Pancreas (tissue), 10 donors: ENCODE measurements at places on chromosomes 4 and X. TPM values are rescaled to one million over a fixed set of nuclear protein-coding genes. Genes with fewer than 3 reads are reported as not detected.

The RHOXF1 gene
- total RNA-seq: 0.28 TPM

The KLHL4 gene
- total RNA-seq: 0.22 TPM

The COX18 gene
- 9.6 TPM for total RNA-seq

The EXOSC9 gene
- 8.5 TPM for total RNA-seq

The PAGE2 gene
- total RNA-seq: not detected

The ZDHHC15 gene
- 0.60 TPM for total RNA-seq

- no peak overlapping the region for H3K4me3 ChIP-seq
- DNase-seq: no peak
- no peaks in the 10 kb centered on the region for H3K27me3 ChIP-seq
- no peaks in the 10 kb centered on the region for H3K4me1 ChIP-seq
Observed at GRCh38 chr4:127610488-127610887, 22.3 kb upstream of the INTU start.

DNA sequence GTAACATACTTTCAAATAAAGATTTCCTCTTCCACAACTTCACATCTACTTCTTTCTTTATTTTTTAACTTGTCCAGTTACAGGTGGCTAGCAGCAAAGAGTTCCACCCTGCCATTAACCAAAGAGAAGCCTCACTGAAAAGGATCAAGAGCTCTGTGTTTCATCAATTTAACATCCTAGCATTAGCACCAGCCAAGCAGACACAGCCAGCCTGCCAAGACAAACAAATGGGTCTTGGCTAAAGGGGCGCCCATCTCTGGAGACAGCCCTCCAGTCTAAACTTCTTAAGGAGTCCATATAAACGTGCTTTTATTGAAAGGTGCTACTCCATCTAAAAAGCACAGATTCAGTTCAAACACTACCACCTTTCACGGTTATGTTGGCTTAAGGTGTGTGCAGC is 105.3 kb downstream of the ADAMTS3 start:
- no peak overlapping the region for H3K27ac ChIP-seq
- H3K4me3 ChIP-seq: no peak overlapping the region
- H3K27me3 ChIP-seq: no peaks in the 10 kb centered on the region
- H3K4me1 ChIP-seq: no peaks in the 10 kb centered on the region
- DNase-seq: no peak

DNA sequence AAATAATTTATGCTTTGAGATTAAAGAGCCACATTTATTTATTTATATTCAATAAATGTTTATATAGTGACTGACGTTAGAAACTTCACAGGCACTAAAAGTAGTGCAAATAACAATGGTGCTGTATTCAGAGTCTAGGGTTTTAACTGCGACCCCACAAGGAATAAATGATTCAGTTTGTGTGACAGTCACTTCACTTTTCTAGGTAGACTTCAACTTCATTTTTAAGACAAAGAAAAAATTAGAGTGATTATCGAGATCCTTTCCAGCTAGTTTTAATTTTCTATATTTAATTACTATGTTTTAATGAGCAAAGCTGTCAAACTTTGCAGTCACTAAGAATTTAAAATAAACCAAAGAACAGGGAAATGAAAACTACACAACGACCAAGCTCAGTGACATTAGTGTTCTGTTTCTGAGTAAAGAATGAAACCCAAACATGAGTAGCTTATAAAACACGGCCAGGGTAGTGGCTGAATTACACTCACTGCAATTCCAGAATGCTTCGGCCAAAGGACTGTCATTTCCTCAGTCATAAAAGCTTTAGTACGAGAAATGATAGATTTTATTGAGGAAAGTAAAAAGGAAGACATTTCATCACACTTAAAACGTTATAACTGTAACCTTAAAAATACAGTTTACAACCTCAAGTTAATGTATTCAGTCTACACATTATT is 38.6 kb downstream of the ADGRA3 start:
- no peak overlapping the region for H3K27ac ChIP-seq
- no peak overlapping the region for H3K4me3 ChIP-seq
- peaks cover 14% of the 10 kb centered on the region for H3K4me1 ChIP-seq
- H3K27me3 ChIP-seq: no peaks in the 10 kb centered on the region

DNA sequence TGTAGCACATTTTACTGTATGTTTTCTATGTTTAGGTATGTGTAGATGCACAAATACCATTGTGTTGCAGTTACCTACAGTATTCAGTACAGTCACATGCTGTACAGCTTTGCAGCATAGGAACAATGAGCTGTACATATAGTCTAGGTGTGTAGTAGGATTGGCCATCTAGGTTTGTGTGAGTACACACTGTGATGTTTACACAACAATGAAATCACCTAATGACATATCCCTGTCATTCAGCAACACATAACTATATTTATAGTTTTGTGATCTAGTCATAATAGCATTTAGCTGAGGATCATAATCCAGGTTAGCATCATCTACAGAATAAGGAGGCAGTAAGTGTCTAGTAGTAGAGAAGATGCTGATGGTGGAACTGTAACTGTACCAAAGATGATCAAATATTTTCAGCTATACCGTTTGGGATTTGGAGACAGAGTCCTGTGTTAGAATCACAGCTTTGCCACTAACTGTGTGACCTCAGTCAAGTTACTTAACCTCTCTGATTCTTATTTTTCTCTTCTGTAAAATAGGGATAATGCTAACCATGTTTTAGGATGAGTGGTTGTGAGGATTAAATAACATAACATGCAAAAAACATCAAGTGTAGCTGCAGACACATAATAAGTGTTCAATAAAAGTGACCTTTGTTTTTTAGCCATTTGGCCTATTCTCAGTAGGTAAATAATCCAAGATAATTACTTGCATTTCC is 73.3 kb downstream of the LIMCH1 start:
- no peaks in the 10 kb centered on the region for H3K4me1 ChIP-seq
- H3K36me3 ChIP-seq: no peaks in the 10 kb centered on the region
- DNase-seq: no peak
- no peak overlapping the region for H3K4me3 ChIP-seq
- H3K27ac ChIP-seq: peak overlapping the region; percentile 39

DNA sequence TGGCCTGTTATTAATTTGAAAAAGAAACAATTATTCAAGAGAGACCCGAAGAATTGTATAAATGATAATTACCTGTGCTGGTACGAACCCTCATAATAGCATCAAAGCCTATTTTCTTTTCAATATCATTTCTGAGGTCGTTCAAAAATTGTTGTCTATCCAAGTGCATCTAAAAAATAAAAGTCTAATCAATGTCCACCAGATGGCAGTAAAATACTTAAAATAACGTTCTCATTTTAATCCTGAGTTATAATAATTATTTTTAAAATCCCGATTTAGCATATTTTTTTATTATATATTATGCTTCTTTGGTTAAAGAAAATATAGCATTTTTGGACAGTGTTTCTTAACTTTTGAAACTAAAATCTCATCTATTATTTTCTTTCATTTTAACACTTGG is 55.7 kb downstream of the METTL14 start:
- no peaks in the 10 kb centered on the region for H3K36me3 ChIP-seq
- H3K27me3 ChIP-seq: no peaks in the 10 kb centered on the region
- no peak overlapping the region for H3K4me3 ChIP-seq

GRCh38 chr4:138308356-138308755 is 66.2 kb upstream of the SLC7A11 start:
- H3K4me3 ChIP-seq: no peak overlapping the region
- no peak for DNase-seq
- H3K4me1 ChIP-seq: no peaks in the 10 kb centered on the region

- H3K27me3 ChIP-seq: no peaks in the 10 kb centered on the region
- H3K36me3 ChIP-seq: no peaks in the 10 kb centered on the region
- H3K4me1 ChIP-seq: no peaks in the 10 kb centered on the region
- DNase-seq: no peak
Observed at GRCh38 chr4:5826437-5827107, 66.3 kb downstream of the CRMP1 start.

GRCh38 chr4:42345962-42346544 is 51.2 kb upstream of the SHISA3 start:
- no peaks in the 10 kb centered on the region for H3K4me1 ChIP-seq
- no peak overlapping the region for H3K27ac ChIP-seq
- no peaks in the 10 kb centered on the region for H3K27me3 ChIP-seq
- H3K4me3 ChIP-seq: no peak overlapping the region

DNA sequence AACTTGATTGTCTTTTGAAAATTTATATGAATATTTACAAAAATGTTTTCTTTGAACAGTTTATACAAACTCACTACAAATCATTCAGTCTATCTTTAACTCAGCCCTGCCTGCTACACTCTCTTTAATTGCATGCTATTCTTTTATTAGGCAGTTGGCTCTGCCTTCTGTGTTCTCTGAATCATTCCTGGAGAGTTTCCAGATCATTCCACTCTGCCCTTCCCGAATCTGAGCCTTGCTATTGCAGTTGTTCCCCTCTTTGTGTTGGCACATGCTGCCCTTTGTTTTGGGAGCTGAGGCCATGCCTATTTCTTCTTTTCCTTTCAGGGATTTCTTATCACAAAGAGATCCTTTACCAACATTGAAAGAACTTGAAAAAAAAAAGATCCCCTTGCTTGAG is 8.7 kb upstream of the TECRL start:
- no peaks in the 10 kb centered on the region for H3K4me1 ChIP-seq
- H3K27me3 ChIP-seq: no peaks in the 10 kb centered on the region
- no peaks in the 10 kb centered on the region for H3K36me3 ChIP-seq
- no peak for DNase-seq
- H3K27ac ChIP-seq: no peak overlapping the region

DNA sequence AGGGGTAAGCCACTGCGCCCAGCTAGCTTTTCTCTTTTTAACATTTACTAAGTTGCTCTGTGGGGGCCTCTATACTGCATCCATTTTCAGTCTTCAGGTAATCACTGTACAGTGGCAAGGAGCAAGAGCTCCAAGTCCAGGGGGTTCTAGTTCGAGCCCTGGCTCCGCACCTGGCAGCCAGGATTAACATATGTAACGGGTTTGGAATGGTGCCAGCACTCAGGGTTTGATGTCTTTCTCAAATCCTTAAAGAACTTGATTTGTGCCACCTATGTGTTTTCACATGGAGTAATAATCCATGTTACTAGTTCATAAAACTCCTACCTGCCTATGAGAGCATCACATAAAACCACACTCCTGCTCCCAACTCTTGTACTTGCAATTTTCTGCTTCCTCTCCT is 4.5 kb downstream of the GRPEL1 start:
- no peak overlapping the region for H3K27ac ChIP-seq
- no peak overlapping the region for H3K4me3 ChIP-seq
- peaks cover 47% of the 10 kb centered on the region for H3K36me3 ChIP-seq
- no peak for DNase-seq

DNA sequence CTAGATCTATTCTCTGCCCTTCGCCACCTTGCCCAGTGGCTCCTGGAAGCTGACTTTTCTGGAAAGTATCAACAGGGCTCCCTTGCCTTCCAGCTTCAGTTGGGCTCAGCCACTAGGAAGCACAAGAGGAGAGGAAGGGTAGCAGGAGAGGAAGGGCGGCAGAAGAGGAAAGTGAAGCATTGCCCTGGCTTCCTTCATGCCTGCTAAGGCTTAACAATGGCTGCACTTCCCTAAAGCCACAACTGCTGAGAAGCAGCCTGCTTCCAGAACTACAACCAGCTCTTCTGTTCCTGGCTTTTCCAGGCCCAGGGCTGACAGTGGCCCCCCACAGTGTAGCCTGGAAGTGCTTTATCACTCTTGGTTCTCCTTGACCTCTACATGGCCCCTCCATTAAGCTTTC is 29.1 kb upstream of the PGM2 start:
- no peak for DNase-seq
- H3K4me3 ChIP-seq: no peak overlapping the region

DNA sequence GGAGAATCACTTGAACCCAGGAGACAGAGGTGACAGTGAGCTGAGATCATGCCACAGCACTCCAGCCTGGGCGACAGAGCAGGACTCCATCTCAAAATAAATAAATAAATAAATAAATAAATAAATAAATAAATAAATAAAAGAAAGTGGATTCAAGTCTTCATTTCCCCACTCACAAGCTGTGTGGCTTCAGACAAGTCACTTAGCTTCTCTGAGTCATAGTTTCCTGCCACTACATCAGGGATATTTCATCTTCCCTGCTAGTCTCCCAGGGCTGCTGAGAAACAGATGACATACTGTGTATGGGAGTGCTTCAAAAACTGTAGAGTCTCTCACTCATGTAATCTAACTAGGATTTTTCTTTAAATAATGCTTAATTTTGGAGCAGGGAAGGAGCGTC is 37.2 kb downstream of the TBC1D9 start:
- H3K36me3 ChIP-seq: no peaks in the 10 kb centered on the region
- no peak overlapping the region for H3K4me3 ChIP-seq
- no peak for DNase-seq

GRCh38 chr4:25861280-25861950 is 1.4 kb downstream of the SEL1L3 start:
- H3K27ac ChIP-seq: peak overlapping the region; percentile 82
- no peak for DNase-seq
- H3K36me3 ChIP-seq: no peaks in the 10 kb centered on the region
- no peaks in the 10 kb centered on the region for H3K27me3 ChIP-seq

DNA sequence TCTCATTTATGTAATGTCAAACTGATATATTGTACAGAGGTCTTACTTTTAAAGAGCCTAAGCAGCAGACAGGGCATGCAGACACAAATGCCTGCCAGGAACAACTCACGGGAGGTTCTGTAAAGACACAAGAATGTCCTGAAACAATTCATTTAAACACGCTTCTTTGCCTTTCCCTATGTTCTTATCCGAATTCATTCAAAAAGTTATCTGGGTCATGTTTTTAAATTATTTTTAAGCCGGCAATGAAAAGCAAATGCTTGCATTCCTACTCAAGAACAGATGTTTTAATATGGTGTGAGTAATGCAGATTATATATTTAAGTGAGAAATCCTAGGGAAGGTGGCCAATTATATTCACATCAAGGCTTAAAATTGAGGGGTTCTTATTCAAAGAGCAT is 192.6 kb downstream of the PDGFC start:
- H3K4me1 ChIP-seq: no peaks in the 10 kb centered on the region
- H3K4me3 ChIP-seq: no peak overlapping the region
- H3K27ac ChIP-seq: no peak overlapping the region
- no peaks in the 10 kb centered on the region for H3K36me3 ChIP-seq

DNA sequence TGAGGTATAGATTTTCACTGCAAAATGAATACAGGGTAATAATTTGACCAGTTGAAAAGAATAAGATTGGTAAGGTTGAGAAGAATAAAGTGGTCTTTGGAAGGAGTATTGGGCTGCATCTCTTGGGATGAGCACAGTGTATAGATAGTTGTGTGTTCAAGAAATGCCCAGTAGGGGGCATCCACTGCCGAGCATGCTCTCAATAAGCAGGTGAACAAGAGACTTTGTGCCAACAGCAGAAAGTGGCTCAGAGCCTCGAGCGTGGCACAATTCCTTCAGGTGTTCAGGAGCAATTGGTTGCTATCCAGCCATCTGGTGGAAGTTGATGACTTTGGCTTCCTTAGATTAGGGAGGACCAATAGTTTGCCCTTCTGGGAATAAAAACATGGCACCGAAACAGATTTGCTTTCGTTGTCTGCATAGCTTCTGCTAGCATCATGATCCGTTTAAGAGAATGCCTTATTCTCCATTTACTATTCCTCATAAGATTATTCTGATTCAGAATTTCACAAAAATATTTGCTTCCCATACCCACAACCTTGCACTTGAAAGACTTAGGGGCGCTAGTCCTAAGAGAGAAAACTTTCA is 258.1 kb upstream of the NEIL3 start:
- H3K27me3 ChIP-seq: no peaks in the 10 kb centered on the region
- no peak overlapping the region for H3K27ac ChIP-seq
- no peaks in the 10 kb centered on the region for H3K4me1 ChIP-seq
- H3K4me3 ChIP-seq: no peak overlapping the region
